GM23338 (cell line): ENCODE measurements at places on chromosomes 2 and 18. TPM values are rescaled to one million over a fixed set of nuclear protein-coding genes. Genes with fewer than 3 reads are reported as not detected.

The MARCHF4 gene
- total RNA-seq: 1.1 and 1.2 TPM in 2 replicates

DNA sequence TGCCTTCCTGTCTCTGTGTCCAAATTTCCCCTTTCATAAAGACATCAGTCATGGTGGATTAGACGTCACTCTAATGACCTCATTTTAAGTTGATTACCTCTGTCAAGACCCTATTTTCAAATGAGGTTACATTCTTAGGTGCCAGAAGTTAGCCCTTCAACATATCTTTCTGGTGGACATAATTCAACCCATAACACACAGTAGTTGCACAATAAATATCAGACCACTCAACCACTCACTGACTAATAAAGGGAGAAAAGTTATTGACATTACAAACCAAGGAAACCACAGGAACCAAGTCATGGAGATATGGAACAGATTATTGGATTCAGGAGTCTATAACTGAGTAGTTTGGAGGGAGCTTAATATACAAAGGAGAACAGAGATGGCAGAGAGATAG lies 377.4 kb upstream of the ACVR2A start:
- no peak overlapping the region for H3K27ac ChIP-seq
- no peak for DNase-seq
- peaks cover 29% of the 10 kb centered on the region for H3K4me1 ChIP-seq
- H3K27me3 ChIP-seq: no peaks in the 10 kb centered on the region

GRCh38 chr18:34787931-34788532 lies 77.9 kb downstream of the DTNA start:
- H3K27me3 ChIP-seq: no peaks in the 10 kb centered on the region
- peaks cover 14% of the 10 kb centered on the region for H3K4me1 ChIP-seq
- peaks cover 7% of the 10 kb centered on the region; the same call in 1 of the 2 replicates for H3K36me3 ChIP-seq
- peak; percentile 83 for DNase-seq
- no peak overlapping the region for H3K4me3 ChIP-seq

DNA sequence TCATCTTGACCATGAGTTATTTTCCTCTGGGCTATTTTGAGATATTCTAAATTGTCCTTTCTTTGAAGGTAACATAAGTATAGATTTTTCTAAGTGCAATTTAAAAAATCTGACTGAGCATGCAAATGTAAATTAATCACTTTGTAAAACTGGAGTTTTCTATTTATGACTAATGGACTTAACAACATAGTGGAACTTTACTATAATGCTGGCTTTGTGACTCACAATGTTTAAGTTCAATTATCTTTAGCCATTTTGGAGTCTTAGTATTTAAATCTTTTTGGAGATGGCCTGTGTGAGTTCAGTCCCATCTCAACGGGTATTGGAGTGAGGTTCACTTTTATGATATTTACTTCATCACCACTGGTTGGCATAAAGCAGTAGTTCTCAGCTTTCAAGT lies 35.2 kb upstream of the NOSTRIN start:
- H3K4me1 ChIP-seq: no peaks in the 10 kb centered on the region
- no peaks in the 10 kb centered on the region for H3K27me3 ChIP-seq
- H3K27ac ChIP-seq: no peak overlapping the region
- no peak for DNase-seq

The TANK gene
- 22.2 and 27.7 TPM in 2 replicates for total RNA-seq

The EFR3B gene
- total RNA-seq: 10.7 and 11.8 TPM in 2 replicates

The CNGA3 gene
- not detected in 2 replicates for total RNA-seq
